WERI-Rb-1 (cell line): ENCODE measurements at places on chromosomes 2 and 18.
A peak's percentile ranks its signal among the peaks of the same experiment; 100 is the strongest.

- DNase-seq = no peak
Observed at GRCh38 chr18:10213526-10213925, 240.9 kb upstream of the APCDD1 start.

DNA sequence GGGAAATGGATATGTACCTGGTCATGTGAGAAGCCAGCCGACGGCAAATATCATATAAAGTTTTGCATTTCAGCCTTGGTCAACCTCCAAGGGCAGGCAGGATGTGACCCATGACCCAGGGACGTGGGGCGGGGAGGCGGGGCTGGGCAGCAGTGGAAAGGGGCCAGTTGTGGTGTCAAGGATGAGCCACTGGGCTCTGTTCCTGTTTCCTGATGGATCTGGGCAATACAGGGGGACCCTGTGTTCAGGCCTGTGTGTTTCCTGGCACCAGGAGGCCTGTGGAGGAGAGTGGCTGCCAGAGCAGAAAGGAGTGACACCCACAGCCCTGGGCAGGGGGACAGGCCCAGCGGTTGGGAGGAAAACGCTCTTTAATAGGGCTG, 106.9 kb downstream of the GATA6 start:
- DNase-seq = no peak

GRCh38 chr2:152344579-152345195, 9.7 kb downstream of the FMNL2 start:
- DNase-seq = no peak

- DNase-seq = no peak
Observed at GRCh38 chr2:164873210-164873908, 31.7 kb upstream of the COBLL1 start.

DNA sequence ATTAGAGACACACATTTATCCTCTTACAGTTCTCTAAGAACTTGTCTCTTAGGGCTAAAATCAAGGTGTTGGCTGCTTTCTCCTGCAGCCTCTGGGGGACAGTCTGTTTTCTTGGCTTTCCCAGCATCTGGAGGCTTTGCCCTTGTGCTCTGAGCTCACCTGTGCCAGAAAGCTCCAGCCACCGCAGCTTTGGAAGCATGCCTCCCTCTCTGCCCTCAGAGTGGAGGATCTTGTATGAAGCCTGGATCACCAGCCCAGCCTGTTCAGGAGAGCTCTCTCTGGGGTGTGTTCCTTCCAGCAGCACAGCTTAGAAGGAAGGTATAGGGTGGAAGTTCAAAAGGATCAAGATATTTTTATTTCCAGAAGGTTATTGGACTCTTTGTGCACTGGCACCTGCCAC, 53.1 kb upstream of the TPO start:
- no peak for DNase-seq

DNA sequence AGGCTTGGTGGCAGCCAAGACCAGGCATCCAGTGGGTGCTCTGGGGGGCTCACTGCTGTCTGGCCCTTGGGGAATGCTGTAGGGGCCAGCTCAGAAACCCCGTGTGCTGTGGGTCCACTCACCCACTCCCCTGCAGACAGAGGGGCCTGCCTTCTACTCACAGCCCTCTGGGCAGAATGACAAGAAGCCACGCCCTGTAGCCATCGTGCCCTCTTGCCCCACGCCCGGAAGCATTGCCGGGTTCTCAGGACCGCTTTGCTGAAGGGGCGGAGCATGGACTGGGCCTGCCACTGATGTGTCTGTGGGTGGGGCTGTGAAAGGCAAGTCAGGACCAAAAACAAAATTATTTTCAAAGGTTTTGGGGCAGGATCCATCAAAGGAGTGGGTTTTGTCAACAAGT, 27.8 kb downstream of the GLI2 start:
- DNase-seq = no peak

- no peak for DNase-seq
Observed at GRCh38 chr2:360124-360523, 72.2 kb upstream of the ALKAL2 start.

DNA sequence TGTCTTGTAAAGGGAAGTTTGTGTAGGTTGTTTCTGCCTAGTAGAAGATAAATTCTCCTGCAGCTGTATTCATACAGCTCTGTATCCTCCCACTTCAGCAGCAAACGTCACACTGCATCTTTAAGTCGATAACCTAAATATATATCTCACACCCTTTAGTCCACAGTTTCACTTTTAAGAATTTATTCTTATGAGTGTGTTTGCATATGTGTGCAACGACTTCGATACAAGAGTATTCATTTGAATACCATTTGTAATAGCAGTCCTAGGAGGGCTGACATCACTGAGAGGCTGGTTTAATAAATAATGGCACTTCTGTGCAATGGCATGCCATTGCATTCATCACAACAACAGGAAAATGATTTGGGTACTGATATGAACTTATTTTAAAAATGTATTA, 63.8 kb upstream of the MSH6 start:
- no peak for DNase-seq

DNA sequence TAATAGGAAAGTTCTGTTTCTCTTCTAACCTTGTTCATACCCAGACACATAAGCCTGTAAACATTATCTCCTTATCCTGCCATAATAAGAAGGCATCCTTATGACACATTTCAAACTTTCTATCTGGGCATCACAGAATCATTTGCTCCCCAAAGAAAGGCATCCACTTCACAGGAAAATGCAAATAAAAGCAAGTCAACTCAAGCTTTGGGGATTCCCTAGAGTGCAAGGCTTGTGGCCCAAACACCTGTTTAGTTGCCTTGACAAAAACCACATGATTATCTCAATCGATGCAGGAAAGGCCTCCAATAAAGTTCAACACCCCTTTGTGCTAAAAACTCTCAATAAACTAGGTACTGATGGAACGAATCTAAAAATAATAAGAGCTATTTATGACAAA, 195.7 kb upstream of the GALNT5 start:
- DNase-seq = no peak

DNA sequence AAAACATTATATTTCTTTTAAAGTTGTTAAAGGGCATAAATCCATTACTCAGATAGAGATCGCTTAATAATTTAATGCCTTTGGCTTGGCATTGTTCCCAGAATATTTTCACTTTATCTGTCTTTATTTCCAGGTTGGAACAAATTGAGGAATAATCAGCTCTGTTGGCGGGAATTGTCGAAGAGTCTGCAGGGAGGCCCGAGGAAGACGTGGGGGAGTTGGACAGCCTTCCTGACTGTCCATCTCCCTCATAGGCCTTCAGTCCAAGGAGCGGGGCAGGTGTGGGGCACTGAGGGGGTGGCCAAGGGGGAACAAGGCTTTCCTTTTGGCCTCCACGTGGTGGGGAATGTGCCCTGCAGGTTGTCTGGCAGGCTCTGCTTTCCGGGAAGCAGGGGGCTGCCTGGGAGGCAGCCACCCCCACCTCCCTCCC, 179.6 kb downstream of the ZBTB7C start:
- peak; percentile 55 for DNase-seq

GRCh38 chr2:9558948-9559381, 3.3 kb upstream of the ADAM17 start:
- no peak for DNase-seq

DNA sequence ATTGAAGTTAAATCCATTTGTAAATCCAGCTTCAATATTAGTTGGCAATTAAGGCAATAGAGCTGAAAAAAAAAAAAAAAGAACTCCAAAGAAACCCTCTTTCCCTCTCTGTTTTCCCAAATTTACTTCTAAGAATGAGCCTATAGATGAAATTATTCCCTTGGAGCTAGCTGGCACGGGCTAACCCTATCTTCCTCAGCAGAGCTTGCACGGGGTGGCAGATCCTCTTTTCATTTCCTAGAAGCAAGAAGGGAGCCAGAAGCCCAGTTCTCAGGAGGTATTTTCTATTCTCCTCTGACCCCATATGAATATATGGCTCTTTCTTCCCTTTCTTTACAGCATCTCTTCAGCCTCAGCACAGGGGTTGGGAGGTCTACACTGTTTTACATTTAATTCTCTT, 426.0 kb downstream of the TGIF1 start:
- DNase-seq = no peak

DNA sequence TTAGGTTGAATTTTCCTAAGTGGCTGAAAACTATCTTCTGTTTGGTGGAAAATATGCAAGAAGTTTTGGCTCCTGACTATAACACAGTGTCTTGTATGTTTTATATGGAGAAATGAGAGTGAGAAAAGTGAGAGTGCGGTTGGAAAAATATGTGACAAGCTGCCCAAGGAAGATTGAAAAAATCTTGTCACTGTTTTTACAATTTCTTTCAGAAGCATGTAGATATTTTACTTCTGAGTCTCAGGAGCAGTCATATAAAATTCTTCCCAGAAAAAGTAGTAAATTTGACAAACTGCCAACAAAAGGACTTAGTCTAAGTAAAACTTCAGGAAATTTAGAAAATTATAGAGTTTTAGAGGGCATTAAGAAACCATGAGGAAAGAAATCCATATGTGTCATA, 19.4 kb upstream of the RMND5A start:
- DNase-seq = no peak

GRCh38 chr2:69764286-69765095, 22.6 kb downstream of the ANXA4 start:
- no peak for DNase-seq

DNA sequence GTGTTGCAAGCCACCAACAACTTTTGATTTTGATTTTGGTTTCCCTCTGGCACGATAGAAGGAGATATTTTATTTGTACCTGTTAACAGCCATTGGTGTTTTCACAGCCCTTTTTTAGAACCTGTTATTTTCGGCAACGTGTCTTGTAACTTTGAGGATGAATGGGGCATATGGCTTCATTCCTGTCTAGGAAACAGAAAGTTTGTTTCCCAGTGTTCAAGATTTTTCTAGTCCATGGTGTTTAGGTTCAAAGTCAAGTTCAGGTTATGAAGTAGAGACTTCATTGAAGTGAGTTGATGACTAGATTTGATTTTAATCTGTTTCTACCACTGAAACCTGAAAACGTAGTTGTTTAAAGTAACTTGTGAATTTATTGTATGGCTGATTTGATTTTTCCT, 343 bp downstream of the RASGRP3 start:
- no peak for DNase-seq

- no peak for DNase-seq
Observed at GRCh38 chr2:222688917-222689316, 17.5 kb downstream of the MOGAT1 start.

DNA sequence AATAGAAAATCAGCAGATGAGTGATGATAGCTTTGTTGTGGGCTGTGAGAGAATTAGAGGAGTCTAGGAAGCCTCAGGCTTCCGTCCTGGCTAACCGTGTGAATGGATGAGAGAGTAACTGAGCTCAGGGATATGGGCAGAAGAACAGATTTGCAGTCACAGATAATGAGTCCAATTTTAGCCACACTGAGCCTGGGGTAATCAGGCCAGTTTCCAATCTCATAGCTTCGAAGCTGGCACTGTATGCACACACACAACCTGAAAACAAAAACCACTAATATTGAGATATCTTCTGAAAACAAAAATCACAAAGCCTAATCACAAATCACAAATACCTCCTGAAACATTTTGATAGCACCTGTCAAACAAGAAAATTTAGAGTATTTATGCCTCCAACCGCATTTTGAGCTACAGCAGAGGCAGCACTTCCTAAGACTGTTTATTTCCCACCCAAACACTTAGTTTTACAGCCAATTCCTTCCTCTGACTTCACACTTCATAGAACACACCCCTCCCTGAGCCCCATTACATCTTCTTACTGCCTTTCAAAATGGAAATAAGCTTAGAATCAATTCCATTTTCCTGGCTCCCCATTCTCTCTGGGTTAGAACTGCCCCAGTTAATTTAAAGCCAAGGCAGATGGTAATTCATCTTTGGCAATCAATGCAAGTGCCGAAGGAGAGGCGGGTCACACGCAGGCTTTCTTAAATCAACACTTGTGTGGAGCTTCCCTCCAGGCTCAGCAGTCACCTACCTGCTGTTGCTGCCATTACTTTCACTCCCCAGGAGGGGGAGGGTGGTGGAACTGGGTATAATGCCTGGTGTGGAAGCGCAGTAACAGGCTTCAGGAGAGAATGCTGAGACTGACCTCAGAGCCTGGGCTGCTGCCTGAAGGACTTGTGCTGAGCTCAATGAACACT, 18.9 kb downstream of the TTR start:
- DNase-seq = peak; percentile 89

DNA sequence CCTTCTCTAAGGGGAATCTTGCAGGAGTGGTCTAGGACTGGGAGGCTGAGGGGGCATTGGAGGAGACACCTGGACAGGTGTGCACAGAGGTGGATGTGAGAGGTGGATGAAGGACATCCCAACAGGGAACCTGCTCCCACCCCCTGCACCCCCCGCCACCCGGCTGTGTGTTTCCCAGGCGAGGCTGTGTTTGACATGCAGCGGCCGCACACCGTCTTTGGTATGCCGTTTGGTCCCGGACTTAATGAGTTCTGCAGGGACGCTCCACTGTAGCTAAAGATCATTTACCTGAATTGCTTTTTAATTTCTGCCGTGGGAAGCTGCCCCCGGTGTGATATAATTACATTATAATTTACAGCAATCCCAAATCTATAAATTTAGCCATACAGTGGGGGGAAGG, 87.3 kb downstream of the GLI2 start:
- no peak for DNase-seq

- DNase-seq = peak; percentile 74
Observed at GRCh38 chr2:101803945-101804696, 106.6 kb downstream of the MAP4K4 start.

DNA sequence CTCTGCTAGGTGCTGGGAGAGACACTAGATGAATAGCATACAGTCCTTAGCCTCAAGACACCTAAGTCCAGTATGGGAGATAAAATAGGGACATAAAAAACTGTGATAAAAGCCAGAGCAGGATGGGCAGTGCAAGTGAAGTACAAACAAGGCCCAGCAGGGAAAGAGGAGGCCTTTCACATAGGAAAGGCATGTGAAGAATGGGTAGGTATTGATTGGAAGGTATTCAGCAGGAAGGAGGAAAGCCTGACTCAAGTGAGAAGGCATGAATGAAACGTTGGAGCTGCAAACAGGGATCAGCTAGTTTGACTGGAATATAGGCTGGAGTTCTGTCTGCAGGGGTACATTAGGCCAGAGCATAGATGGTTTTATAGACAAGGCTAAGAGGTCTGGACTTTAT, 11.0 kb upstream of the CXCR4 start:
- DNase-seq = no peak

- no peak for DNase-seq
Observed at GRCh38 chr2:5504756-5505155, 187.4 kb upstream of the SOX11 start.

GRCh38 chr2:233329489-233330135, 22.0 kb downstream of the SAG start:
- DNase-seq = no peak

- DNase-seq = no peak
Observed at GRCh38 chr2:182173944-182174622, 188.4 kb downstream of the PPP1R1C start.

GRCh38 chr2:239304533-239305221, 96.1 kb downstream of the HDAC4 start:
- DNase-seq = no peak

DNA sequence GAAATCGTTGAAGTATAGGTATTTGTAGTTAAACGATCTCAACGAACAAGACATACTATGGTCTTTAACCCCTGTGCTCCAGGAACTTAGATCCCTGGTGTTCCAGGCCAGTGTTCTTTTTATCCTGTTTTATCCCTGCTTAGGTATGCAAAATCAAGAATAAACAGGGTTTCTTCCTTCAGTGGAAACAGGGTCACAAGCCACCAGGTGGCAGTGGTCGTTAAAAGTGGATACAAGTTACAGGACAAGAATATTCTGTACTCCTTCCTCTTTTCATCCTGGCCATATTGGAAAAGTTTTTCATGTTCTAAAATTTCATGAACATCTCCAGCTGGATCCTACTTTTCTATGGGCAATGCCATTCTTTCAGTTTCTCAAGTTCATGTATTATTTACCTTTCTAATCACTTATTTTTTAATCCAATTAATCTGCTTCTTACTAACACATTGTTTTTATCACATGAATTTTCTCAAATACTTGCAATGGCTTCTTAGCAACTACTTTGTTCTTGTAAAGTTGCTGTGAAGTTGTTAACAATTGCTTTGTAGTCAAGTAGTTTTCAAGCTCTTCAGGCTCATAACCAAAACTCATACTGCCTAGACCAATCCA, 16.4 kb upstream of the HNMT start:
- DNase-seq = peak; percentile 72
